ENCODE measurements at places on chromosomes 12 and 14. TPM values are rescaled to one million over a fixed set of nuclear protein-coding genes. Genes with fewer than 3 reads are reported as not detected.

- no peak for DNase-seq
Observed at GRCh38 chr12:111181143-111181726, 187.7 kb downstream of the PHETA1 start.

GRCh38 chr12:106045251-106045674 is 93.5 kb downstream of the NUAK1 start:
- no peak for DNase-seq

DNA sequence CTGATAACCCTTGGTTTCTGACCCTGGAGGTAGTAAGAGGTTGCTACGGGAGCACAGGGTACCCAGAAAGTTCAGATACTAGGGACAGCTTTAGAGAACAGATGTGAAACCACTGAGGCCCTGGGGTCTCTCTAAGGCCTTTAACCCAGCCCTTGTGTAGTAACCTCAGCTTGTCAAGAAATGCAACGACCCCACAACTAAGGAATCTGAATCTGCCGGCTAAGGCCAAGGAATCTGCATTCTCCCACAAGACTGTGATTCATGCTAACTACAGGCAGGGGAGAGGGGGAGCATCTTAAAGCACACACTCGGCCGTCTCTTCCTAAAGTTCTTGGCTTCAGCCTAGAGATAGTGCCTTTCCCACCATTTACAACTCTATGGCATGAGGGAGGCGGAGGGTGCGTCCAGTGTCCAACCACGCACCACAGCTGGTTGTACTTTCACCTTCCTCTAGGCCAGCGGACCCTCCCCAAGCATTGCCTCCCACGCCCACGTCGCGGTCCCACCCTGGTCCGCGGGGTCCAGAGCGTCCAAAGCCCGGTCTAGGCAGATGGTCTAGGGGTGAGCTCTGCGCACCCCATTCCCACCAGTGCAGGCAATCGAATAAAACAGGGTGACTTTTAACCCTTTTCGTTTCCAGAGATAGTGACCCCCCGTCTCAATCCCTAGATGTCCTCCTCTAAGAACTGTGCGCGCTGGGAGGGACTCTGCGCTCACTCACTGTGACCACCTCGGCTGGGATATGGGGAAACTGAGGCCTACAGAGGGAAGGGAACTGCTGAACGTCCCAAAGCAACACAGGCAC is 735 bp upstream of the VASH1 start:
- no peak for DNase-seq

DNA sequence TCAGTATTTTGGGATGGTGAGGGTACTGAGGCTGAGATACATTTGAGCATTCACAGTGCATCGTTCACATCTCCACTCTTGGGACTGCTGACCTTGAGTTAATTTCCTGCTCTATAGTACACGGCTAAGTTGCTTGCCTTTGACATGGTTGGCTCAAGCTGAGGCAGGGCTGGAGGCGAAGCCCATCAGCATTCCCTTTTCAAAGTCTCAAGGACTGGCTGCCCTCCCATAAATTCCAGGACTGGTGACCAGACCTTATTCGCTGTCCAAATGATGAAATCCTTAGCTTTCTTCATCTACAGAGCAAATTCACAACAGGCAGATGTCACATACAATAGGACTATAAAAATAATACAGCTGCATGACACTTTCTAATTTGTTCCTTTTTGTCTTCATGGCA is 85.9 kb downstream of the SSPN start:
- no peak for DNase-seq

GRCh38 chr12:12442548-12443071 is 85.7 kb downstream of the BORCS5 start:
- DNase-seq = no peak

- peak; percentile 1 for DNase-seq
Observed at GRCh38 chr14:62691647-62692489, 353.4 kb downstream of the KCNH5 start.

- DNase-seq = no peak
Observed at GRCh38 chr12:130281153-130281799, 56.4 kb upstream of the PIWIL1 start.

DNA sequence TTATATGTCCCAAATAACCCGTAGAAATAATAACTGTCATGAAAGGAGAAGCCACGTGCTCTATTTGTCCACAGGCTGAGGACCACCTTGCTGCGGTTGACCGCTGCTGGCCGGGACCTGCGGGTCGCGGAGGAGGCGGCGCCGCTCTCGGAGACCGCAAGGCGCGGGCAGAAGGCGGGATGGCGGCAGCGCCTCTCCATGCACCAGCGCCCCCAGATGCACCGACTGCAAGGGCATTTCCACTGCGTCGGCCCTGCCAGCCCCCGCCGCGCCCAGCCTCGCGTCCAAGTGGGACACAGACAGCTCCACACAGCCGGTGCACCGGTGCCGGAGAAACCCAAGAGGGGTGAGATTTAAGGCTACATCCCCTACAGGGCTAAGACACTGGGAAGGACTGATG is 21.0 kb downstream of the RPGRIP1 start:
- DNase-seq = no peak

DNA sequence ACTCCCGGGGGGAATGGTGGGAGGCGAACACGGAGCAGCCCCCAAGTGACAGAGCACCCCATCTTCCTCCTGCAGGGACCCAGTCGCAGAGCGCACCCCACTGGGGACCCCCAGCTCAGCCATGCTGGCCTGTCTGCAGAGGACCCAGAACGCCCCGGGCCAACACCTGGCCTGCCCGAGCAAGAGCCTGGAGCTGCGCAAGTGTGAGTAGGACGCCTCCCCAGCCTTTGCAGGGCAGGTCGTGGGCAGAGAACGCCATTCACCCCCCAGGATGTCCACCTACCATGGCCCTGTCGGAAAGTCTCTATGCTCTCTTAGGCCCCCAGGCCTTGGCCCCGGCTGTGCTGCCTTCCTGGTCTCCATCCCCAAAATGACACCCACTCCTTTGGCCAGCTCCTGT is 30.4 kb downstream of the FAM222A start:
- no peak for DNase-seq

DNA sequence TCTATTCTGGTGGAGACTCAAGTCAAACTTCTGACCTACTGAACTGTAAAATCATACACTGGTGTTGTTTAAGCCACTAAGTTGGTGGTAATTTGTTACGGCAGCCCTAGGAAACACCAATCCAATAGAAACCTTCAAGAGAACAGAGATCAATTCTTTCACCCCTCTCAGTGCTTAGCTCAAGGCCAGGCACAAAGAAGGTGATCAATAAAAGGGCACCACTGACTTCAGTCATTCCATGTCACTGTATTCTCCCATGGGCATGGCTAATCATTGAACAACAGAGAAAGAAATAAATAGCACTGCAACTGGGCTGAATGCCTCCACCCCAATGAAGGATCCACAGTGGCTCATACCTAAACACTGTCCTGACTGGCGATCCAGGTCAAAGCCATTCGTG is 7.3 kb downstream of the FBLN5 start:
- DNase-seq = no peak

DNA sequence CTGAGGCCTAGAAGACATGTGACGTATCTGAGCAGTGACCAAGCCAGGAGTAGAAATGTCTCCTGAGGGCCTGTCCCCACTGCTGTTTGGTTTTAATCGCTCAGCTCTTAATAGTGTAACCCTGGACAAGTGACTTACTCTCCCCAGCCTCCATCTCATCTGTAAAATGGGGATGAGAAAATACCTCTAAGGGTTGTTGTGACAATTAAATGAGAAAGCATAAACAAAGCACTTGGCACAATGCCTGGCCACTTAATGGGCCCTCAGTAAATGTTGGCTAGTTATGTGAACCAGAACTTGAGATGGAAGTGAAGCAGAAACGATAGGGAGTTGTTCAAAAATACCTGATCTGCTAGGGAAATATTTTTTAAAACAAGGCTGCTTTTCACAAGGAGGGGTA is 58.2 kb downstream of the HMGA2 start:
- no peak for DNase-seq

DNA sequence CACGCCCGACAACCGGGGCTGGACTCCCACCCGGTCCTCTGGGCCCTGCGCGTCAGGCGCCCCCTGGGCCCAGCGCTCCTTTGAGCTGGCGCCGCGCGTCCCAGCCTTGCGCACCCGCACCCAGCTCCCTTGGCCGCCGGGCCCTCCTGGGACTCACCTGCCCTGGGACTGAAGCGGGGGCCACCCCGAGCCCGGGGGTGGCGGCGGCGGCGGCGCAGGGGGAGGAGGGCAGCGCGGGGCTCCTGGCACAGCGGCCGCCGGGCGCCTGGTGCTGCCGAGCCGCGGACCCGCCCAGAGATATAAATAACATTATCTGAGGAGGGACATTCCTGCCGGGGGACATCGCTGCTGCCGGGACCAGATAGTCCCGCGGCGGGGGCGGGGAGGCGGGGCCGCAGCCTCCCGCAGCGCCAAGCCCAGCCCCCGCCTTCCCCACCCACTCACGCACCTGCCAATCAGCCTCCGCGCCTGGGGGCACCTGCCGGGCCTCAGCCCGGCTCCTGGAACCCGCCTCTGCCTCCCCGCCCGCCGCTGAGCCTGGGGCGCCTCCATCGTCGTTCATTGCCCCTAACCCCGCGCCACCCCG is at the start of gene SPTB:
SPTB (minus strand) TSS at position 273 of the 586 bp plus-strand sequence. CDS start 56,813 bp downstream, outside the sequence.
- DNase-seq = no peak

- no peak for DNase-seq
Observed at GRCh38 chr12:57868851-57869268, 22.3 kb upstream of the CTDSP2 start.

DNA sequence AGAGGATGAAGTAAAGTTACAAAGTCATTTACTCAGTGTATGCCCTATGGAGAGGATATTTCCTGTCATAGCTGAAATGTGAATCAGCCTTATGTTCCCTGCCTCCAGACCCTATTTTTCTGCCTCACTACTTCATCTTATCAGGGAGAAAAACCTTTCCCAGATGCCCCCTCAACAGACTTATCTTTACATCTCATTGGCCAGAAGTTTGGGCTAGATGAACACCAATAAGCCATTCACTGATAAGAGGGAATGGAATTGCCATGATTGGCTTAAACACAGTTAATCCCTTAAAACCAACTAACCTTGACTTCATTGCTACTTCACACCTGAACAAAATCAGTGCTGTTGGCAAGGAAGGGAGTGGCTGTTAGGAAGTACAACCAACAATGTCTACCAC is 40.1 kb downstream of the CREBL2 start:
- no peak for DNase-seq

DNA sequence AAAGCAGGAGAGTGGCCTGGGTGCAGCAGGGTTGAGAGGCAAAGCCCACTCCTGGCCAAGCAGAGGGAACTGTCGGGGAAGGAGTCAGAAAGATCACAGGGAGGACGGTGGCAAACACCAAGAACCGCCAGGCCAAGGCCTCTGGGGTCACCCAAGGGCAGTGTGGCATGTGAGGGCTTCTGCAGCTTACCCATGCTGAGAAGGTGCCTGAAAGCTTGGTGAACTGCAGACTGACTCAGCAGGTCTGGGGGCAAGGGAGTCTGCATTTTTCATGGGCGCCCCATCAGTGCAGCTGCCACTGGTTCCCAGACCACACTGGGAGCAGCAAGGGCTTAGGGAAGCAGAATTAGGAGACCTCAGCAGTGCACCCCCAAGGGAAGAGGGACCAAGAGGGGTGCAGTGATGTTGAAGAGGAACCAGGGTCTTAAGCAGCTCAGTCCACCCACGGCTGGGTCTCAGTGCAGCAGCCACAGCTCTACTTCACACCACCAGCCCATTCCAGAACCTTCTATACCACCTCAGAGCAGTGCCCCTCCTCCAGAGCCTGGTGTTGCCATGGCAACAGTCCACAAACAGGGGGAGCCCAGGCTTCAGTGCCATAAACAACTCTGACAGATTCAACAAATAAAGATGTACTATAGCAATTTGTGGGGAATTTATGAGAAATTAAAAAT is 59.4 kb downstream of the ITPK1 start:
- DNase-seq = no peak

DNA sequence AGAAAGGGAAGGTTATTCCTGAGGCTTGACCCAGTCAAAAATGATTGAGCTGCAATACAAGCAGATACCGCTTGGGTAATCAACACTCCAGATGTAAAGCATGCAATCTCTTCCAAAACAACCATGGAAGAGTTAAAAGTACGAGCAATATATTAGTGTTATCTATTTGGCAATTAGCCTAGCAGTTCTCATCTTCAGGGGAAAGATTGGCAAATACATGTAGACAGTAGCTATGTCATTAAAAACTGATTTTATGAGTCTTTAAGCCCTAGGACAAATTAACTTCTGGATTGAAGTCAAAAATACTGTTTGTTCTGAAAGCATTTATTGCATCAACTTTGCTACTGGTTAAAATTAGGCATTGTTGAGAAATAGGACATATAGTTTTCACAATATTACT is 9.3 kb upstream of the GYS2 start:
- no peak for DNase-seq

DNA sequence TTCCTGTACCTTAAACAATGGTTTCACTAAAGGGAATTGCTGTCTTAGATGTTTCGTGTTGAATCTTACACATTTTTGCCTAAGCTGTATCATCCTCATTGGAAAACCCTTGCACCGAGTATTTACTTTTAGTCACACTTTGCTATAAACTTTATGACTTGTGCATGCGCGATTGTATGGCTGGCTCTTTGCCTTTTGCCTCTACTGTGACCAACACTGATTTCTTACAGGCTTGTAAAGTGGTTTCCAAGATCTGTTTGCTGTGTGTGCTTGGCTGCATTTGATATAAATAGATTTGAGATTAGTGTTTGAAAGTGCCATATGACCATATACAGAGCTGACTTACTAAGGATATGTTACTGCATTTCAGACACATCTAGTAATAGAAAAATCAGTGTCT is 40.5 kb downstream of the RASSF3 start:
- no peak for DNase-seq

DNA sequence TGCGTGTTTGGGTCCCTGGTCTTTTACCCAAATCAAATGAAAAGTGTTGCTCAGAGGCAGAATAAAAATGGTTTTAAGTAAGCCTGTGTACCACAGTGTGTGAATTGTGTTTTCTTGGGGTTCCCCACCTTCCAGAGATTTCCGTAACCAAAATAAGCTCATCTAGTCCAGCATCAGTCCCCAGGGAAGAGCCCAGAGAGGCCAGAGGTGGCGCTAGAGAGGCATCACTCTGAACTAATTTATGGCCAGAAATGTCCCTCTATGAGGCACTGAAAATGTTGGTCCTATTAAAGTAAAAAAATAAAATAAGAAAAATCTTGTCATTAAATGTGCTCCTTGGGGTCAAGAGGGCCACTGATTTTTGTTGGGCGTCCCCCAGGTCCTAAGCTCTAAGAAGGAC is 24.9 kb upstream of the PRKAB1 start:
- no peak for DNase-seq

GRCh38 chr12:112017041-112017440 is 3.8 kb downstream of the ERP29 start:
- DNase-seq = no peak

The AHNAK2 gene
- 16.6 TPM for total RNA-seq

The EGLN3 gene
- 7.0 TPM for total RNA-seq

The KLRC4 gene
- not detected for total RNA-seq

The DNAH10 gene
- total RNA-seq = 0.17 TPM

The NYNRIN gene
- total RNA-seq = 6.2 TPM
